ENCODE measurements at places on chromosomes 6 and 20. TPM values are rescaled to one million over a fixed set of nuclear protein-coding genes. Genes with fewer than 3 reads are reported as not detected.

The WFDC5 gene
- total RNA-seq, result not detected

The TSBP1 gene
- total RNA-seq, result not detected

The RSPO3 gene
- not detected for total RNA-seq

DNA sequence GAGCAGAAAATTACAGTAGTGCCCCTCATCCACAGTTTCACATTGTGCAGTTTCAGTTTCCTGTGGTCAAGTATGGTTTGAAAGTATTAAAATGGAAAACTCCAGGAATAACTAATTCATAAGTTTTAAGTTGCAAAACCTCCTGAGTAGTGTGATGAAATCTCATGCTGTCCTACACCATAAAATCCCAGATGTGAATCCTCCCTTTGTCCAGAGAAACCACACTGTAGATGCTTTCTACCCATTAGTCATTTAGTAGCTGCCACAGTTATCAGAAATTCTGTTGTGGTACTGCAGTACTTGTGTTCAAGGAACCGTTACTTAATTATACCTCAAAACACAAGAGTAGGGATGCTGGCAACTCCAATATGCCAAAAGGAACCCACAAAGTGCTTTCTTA lies 74.7 kb downstream of the PTCHD4 start:
- H3K27ac ChIP-seq, result no peak overlapping the region
- H3K4me3 ChIP-seq, result no peak overlapping the region
- no peaks in the 10 kb centered on the region for H3K36me3 ChIP-seq
- DNase-seq, result no peak
- H3K27me3 ChIP-seq, result no peaks in the 10 kb centered on the region

DNA sequence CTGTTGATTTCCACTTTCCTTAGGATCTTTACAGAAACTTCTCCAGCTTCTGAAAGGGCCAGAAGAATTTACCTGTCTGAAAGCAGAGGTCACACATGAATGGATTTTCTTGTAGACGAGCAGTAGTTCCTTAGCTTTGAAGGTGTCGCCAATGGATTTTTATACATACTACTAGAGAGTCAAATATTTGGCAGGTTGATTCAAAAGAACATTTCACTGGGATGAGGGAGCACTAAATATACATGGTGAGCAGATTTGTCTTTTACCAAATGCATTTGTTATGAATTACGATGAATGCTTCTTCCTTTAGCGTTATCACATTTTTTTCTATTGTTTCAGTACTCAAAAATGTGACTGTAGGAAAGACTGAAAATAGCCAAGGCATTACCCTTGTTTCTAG lies 162.3 kb downstream of the PAX1 start:
- peaks cover 9% of the 10 kb centered on the region for H3K27me3 ChIP-seq
- no peaks in the 10 kb centered on the region for H3K36me3 ChIP-seq
- H3K4me3 ChIP-seq, result no peak overlapping the region

DNA sequence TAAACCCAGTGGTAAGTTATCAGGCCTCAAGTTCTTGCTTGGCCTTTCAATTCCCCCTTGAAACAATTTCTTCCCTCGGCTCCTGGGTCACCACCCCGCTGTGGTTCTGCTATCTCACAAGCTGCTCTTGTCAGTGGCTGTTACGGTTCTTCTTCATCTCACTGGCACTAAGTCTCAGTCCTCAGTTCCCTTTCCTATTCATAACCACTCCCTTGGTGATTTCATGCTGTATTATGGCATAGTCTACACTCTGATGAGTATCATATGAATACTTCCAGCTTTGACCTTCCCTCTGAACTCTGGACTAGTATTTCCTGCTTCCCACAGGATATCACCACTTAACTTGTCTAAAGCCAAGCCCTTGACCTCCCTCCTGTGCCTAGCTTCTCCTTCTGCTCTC lies 7.9 kb downstream of the TAAR1 start:
- no peaks in the 10 kb centered on the region for H3K27me3 ChIP-seq
- H3K27ac ChIP-seq, result no peak overlapping the region
- H3K4me1 ChIP-seq, result no peaks in the 10 kb centered on the region

GRCh38 chr6:15200087-15200486 lies 45.8 kb upstream of the JARID2 start:
- H3K27me3 ChIP-seq, result no peaks in the 10 kb centered on the region
- no peaks in the 10 kb centered on the region for H3K4me1 ChIP-seq
- no peak overlapping the region for H3K27ac ChIP-seq
- DNase-seq, result no peak

- no peaks in the 10 kb centered on the region for H3K36me3 ChIP-seq
- no peak overlapping the region for H3K4me3 ChIP-seq
- no peaks in the 10 kb centered on the region for H3K4me1 ChIP-seq
- no peaks in the 10 kb centered on the region for H3K27me3 ChIP-seq
These were observed 757 bp upstream of the SAMD3 start for GRCh38 chr6:130223508-130223907.

GRCh38 chr6:125094563-125094962 lies 59.0 kb upstream of the TPD52L1 start:
- no peak for DNase-seq
- H3K27me3 ChIP-seq, result no peaks in the 10 kb centered on the region
- no peak overlapping the region for H3K4me3 ChIP-seq
- no peak overlapping the region for H3K27ac ChIP-seq
- no peaks in the 10 kb centered on the region for H3K36me3 ChIP-seq
